Dorsolateral prefrontal cortex (tissue), 122 donors: ENCODE measurements at places on chromosomes 7 and 10. TPM values are rescaled to one million over a fixed set of nuclear protein-coding genes. Genes with fewer than 3 reads are reported as not detected.

ADAMTS14 gene
- total RNA-seq, result 0.59 TPM

CD36 gene
- total RNA-seq, result 2.0 TPM

TIMM23 gene
- total RNA-seq, result 54.7 TPM

GHRHR gene
- total RNA-seq, result 4.9 TPM

GIMAP8 gene
- total RNA-seq, result 4.0 TPM

OGDHL gene
- 117 TPM for total RNA-seq

TMEM178B gene
- 62.7 TPM for total RNA-seq

AKR1C8 gene
- total RNA-seq, result not detected

MBL2 gene
- not detected for total RNA-seq

LOXL4 gene
- 0.46 TPM for total RNA-seq

SFMBT2 gene
- 22.0 TPM for total RNA-seq
